A673 (cell line): ENCODE measurements at places on chromosomes 6 and 20. TPM values are rescaled to one million over a fixed set of nuclear protein-coding genes. Genes with fewer than 3 reads are reported as not detected.

DNA sequence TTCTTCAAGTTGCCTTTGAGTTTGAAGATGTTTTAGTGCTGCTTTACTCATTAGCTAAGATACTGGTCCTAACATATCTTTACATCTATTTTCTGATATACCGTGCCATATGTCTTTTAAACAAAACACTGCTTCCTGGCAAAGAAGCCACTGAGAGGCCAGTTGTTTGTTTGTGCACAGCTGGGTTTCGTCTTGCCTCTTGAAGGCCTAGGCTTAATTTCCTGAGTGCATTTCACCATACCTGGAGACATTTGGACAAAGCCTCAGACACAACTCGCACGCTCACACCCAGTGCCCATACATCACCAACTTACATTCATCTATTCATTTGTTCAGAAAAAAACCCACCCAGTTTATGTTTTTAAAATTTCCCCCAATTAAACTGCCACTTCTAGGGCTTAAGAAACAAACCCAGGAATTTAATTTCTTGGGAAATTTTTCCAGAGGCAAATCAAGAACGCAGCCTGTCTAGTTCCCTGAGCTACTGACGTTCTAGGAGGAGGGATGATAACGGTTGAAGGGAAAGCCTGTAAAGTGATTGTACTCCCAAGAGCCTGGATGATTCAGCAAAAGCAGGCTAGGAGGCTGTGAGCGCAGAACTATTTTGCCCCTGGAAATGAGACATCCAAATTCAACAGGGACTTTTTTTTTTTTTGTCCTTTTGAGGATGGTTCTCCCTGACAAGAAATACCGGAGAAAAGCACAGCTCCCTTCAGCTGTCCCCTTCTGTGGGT is 77.7 kb downstream of the OLIG3 start:
- no peak overlapping the region for H3K27ac ChIP-seq
- H3K36me3 ChIP-seq = no peaks in the 10 kb centered on the region
- no peaks in the 10 kb centered on the region for H3K27me3 ChIP-seq

- H3K4me3 ChIP-seq = no peak within 1 kb of the TSS
- no peak for DNase-seq
- H3K4me1 ChIP-seq = peaks cover 22% of the 10 kb centered on the region
- no peaks in the 10 kb centered on the region for H3K36me3 ChIP-seq
- no peak within 1 kb of the TSS for H3K27ac ChIP-seq
- H3K27me3 ChIP-seq = no peaks in the 10 kb centered on the region
Observed at GRCh38 chr6:33746651-33747100, at the start of gene IP6K3. TSS of gene IP6K3 (minus strand) at chr6:33746905. CDS start at chr6:33735476, 11,429 bp downstream.

GRCh38 chr6:15429141-15430110 is 183.6 kb downstream of the JARID2 start:
- no peaks in the 10 kb centered on the region for H3K36me3 ChIP-seq
- H3K4me1 ChIP-seq = peaks cover 75% of the 10 kb centered on the region
- H3K27me3 ChIP-seq = no peaks in the 10 kb centered on the region
- peak; percentile 81 for DNase-seq
- no peak overlapping the region for H3K4me3 ChIP-seq

DNA sequence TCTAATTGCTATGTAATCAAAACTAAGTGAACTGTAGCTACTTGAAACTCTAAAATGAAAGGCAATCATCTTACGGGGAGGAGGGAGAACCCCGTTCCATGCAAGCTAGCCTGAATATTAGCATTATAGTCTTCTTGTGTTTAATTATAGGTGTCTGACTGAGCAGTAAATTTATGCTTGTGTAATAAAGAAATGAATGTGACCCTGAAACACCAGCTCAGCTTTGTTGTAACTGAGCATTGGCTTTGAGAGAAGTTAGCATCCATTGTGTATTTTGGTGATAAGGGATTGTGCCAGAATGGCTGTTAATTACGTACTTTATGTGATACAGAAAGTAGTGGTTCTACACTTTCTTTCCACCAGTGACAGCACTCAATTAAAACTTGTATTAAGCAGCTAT is 86.9 kb downstream of the QKI start:
- no peak overlapping the region for H3K27ac ChIP-seq
- H3K27me3 ChIP-seq = no peaks in the 10 kb centered on the region
- no peaks in the 10 kb centered on the region for H3K4me1 ChIP-seq
- DNase-seq = no peak

- no peak for DNase-seq
- no peak overlapping the region for H3K4me3 ChIP-seq
- no peaks in the 10 kb centered on the region for H3K36me3 ChIP-seq
- no peaks in the 10 kb centered on the region for H3K27me3 ChIP-seq
- H3K27ac ChIP-seq = no peak overlapping the region
Observed at GRCh38 chr20:31903627-31904386, 33.4 kb downstream of the TTLL9 start.

The SLC17A1 gene
- total RNA-seq = not detected in 2 replicates

The ZSCAN31 gene
- 3.5 and 4.3 TPM in 2 replicates for total RNA-seq

The TCF15 gene
- total RNA-seq = 0.20 and 0.24 TPM in 2 replicates
